ENCODE measurements at places on chromosomes 5 and 9.

- peak; percentile 46 for DNase-seq
Measured at GRCh38 chr5:149605998-149606724, 24.9 kb downstream of the ARHGEF37 start.

- DNase-seq, result peak; percentile 79
Measured at GRCh38 chr5:177303121-177303924, at the start of the genes PRELID1 and RAB24. TSS of gene PRELID1 (plus strand) at chr5:177303799. CDS start at chr5:177303986, 187 bp downstream. TSS of gene RAB24 (minus strand) at chr5:177303719. CDS start at chr5:177303288, 431 bp downstream.

GRCh38 chr5:87302061-87302460 is 34.4 kb downstream of the RASA1 start:
- DNase-seq, result no peak

- DNase-seq, result no peak
Measured at GRCh38 chr5:134086225-134086942, 28.1 kb upstream of the TCF7 start.

DNA sequence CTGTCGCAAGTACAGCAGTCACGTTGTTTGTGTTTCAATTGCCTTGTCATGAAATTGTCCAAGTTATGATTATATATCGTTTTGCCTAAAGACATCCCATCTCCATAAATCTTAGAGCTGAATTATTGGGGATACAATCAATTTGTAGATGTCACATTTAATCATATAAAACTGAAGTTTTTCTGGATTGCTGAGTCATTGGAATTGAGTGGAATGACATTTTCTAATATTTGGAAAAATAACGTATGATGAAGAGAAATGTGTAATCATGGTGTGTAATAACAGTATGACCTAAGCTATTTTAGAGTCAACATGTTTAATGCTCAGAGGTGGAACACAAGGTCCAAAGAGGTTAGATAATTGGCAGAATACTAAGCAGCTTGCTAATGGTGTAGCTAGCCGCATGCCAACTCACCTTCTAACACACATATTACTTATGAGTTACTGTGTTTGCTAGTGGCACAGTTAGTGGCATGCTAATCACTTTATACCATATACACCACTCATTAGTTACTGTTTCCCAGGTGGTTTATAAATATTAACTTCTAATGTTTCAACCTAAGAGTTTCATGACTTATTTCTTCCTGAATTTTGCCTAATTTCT is 473.1 kb upstream of the GRAMD2B start:
- no peak for DNase-seq

DNA sequence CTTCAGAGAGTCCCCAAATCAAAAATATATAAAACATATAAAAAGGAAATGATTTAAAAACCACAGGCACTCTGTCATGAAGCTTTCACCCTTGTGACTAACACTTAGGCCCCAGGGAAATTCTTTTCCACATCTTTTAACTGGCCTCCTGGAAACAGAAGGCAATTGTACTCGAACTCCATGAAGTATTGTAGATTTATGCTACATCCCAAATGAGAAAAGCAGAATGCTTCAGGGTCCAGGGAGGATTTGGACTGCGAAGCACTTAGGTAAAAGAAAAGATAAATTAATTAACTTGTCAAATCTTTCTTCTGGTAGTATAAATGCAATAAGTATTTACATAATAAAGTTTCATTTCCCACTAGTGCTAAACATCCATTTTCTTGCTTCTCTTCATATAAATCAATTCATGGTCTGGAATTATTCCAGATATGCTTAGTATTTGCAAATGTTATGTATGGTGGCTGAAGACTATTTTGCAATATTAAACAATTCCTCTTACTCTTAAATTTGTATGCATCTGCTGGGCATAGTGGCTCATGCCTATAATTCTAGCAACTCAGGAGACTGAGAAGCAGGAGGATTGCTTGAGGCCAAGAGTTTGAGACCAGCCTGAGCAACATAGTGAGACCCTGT is 64.9 kb upstream of the ELL2 start:
- no peak for DNase-seq

DNA sequence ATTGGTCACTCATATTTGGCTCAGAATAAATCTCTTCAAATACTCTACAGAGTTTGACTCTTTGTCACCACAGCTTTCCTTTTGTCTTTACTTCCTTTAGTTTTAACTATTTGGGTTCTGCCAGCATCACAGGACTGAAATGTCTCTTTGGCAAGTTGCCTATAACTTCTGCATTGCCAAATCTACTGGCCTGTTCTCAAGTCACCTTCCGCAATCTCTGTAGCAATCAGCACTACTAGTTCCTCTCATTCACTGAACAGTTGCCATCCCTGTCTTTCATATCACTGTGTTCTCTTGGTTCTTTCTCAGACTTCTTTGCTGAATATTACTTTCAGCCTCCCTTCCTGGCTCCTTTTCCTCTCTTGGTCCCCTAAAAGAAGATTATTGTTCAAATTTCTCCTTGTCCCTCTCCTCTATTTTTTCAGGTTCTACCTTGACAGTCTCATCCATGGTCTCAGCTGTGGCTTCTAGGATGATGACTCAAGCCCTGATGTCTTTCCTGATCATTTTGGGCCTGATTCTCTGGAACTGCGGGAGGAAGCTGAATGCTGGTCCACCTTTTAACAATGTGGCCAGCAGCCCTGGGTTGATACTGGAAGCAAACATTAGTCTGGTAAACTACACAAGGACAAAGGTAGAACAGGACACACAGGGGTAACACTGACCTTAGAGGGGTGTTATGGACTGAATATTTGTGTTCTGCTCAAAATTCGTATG is 44.0 kb upstream of the LIFR start:
- DNase-seq, result no peak

GRCh38 chr9:105142406-105143135 is 101.9 kb upstream of the SLC44A1 start:
- no peak for DNase-seq

GRCh38 chr5:5026409-5026785 is 113.7 kb upstream of the ADAMTS16 start:
- DNase-seq, result no peak

DNA sequence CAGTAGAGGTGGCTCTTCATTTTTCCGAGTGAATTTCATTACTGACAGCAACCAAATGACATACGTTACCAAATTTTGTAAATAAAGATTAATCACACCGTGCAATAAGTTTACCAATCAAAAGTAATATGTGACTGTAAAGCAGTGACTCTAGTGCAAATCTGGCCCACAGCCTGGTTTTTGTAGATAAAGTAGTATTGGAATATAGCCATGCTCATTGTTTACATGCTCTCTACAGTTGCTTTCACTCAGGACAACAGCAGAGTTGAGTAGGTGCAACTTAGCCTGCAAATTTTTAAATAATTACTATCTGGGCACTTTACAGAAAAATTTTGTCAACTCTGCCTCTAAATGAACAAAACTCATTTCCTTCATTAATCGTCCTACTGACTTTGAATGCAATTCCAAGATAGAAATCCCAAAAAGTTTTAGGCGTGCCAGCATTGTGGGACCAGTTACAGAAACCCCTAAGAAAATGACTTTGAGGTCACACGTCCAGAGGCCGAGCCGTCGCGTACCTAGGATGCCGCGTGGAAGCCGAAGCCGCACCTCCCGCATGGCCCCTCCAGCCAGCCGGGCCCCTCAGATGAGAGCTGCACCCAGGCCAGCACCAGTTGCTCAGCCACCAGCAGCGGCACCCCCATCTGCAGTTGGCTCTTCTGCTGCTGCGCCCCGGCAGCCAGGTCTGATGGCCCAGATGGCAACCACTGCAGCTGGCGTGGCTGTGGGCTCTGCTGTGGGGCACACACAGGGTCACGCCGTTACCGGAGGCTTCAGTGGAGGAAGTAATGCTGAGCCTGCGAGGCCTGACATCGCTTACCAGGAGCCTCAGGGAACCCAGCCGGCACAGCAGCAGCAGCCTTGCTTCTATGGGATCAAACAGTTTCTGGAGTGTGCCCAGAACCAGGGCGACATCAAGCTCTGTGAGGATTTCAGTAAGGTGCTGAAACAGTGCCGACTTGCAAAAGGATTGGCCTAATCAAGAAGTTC is 180.7 kb upstream of the TLE4 start:
- no peak for DNase-seq

GRCh38 chr5:9782826-9783560 is 152.8 kb upstream of the TAS2R1 start:
- no peak for DNase-seq

DNA sequence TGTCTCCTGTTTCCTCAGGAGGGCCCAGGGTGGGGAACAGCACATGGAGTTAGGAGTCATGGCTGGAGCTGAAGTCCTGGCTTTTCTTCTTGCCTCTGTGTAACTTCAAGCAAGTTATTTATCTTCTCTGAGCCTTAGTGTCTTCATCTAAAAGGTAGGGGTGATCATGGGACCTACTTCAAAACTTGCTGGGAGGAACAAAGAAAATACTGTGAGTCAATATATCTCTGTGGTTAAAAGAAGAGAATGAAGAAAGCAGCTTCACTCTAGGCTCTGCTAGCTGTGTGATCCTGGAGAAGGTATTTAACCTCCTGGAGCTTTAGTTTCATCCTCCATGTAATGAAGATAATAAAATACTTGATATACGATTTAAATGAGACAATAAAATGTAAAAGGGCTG is 26.5 kb downstream of the AFAP1L1 start:
- no peak for DNase-seq

GRCh38 chr5:36637101-36637500 is 30.7 kb downstream of the SLC1A3 start:
- no peak for DNase-seq

DNA sequence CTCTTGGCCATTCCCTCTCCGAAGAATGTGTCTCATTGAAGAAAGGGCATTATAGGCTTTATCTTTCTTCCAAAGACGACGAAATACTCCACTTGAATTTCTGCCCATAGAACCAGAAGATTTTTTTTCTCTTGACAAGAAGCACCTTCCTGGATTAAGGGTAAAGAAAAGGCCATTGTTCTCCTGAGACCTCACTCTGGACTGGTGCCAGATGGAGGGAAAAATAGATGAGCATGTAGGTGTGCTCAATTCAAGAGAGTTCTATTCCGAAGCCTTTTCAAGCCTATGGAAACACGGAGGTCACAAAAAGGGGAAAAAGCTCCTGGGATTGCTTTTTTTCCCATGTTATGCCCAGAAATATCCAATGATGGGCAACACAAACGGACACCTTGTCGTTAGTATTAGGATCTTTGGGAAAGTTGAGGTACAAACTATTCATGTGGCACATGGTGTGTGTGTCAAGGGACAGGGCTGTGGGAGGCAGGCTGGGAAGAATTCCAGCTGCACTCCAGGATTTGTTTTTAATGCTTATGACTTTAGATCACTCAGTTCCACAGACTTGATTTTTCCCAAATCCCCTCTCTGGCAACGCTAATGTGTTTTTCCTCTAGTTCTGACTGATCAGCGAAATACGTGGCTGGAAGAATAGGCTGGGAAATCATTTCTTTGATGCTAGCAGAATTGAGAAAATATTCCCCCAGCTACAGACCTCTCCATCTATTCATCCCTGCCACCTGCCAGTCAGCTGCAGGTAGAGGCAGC is 89.9 kb downstream of the SIL1 start:
- DNase-seq, result no peak

- no peak for DNase-seq
Measured at GRCh38 chr5:139340051-139340450, 1.6 kb upstream of the PAIP2 start.

- DNase-seq, result no peak
Measured at GRCh38 chr5:135242021-135242865, 156.8 kb downstream of the MACROH2A1 start.

DNA sequence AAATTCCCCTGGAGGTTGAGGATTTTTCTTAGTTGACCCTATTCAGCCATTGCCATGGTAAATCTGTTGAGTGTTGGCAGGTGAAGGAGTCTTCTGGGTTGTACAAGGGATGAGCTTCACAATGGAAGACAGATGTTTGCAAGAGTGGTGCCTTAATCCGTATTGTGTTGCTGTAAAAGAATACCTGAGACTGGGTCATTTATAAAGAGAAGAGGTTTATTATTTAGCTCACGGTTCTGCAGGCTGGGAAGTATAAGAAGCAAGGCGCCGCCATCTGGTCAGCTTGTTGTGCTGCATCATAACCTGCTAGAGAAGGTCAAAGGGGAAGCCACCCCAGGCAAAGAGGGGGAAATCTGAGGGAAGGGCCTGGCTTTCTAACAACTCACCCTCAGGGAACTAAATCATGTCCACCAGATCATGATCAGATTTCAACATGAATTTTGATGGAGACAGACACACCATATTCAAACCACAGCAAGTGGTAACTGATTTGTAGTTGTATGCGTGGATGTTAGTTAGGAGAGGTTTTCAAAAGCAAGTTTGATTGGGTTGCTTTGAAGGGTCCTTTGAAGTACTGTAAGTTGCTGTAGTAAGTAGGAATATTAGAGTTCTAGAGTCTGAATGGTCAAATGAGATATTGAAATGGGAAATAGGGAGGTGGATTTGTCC is 2.5 kb downstream of the TNPO1 start:
- no peak for DNase-seq

DNA sequence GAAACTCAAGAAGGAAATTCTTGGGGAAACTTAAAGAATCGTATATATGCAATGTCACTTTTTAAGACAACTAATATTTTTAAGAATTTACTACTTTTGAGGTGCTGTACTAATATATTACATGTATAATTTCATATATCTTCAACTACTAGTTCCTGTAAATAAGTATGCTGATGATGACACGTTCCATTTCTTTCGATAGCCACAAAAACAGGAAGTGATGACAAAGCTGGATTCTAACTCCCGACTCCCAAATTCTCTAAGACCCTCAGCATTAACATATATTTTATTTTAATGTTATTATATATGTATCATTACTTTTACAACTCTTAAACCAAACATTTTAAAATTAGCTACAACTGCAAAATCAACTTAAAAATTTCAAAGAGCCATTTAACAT is 74.8 kb downstream of the STK32A start:
- no peak for DNase-seq

GRCh38 chr9:133534346-133535291 is at the start of gene ADAMTSL2:
TSS of gene ADAMTSL2 (plus strand) at chr9:133534704. CDS start at chr9:133536713, 2,009 bp downstream.
- no peak for DNase-seq

GRCh38 chr5:131610198-131611063 is 24.6 kb downstream of the RAPGEF6 start:
- DNase-seq, result no peak

DNA sequence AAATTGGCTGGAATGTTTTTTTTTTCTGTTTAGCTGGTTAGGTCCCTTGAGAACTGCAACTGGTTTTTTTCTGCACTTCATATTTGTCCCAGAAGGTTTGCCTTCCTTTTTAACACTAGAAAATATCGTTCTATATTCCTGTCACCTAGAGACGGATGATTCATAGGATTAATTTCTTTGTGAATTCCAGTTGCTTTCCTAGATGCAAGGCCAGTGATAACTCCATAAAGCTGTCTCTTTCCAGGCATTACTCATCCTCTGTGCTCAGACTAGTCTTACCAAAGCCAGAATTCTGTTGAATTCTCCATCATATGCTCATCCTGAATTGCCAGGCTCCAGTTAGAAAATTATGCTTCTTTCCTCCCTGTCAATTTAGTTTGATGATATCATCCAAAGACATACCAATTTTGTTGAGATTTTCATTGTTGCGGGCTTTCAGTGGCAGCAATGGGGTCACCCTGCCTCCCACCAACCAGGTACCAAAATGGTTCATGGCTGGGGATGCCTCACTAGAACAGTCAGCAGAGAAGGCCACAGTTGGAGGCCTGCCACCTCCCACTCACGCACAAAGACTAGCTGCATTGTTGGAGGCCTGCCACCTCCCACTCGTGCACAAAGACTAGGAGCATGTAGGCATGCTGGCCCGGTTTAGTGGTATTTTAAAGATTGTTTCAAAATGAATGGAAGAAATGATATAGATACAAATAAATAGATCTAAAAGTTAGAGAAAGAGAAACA is 8.5 kb downstream of the BAAT start:
- DNase-seq, result no peak

- DNase-seq, result no peak
Measured at GRCh38 chr9:23587433-23587832, 238.6 kb downstream of the ELAVL2 start.

- DNase-seq, result no peak
Measured at GRCh38 chr9:35661756-35662350, 3.1 kb downstream of the ARHGEF39 start.

- no peak for DNase-seq
Measured at GRCh38 chr5:98519571-98519970, 253.9 kb upstream of the RGMB start.

Data from GM18507 (cell line).